Activated CD8-positive, alpha-beta memory T cell treated with anti-CD3 and anti-CD28 coated beads for 24 hours (primary cell): ENCODE measurements at places on chromosomes 5 and 9.

DNA sequence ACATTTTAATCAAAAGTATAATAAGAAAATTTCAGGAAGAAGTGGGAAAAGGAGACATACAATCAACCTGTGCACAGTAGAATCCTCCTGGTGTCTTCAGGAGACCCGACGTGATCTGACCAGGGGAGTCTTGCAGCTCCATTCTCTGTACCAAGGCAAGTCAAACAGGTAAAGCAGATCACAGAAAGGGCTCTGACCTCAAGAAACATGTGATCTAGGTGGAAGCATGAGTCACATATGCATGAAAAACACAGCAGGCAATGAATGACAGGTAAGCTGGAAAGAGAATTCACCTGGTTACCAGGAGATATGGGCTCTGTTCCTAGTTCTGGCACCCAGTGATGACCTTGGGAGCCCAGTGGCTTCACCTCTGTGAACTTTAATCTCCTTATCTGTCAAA, 19.4 kb upstream of the FABP6 start:
- DNase-seq = no peak

DNA sequence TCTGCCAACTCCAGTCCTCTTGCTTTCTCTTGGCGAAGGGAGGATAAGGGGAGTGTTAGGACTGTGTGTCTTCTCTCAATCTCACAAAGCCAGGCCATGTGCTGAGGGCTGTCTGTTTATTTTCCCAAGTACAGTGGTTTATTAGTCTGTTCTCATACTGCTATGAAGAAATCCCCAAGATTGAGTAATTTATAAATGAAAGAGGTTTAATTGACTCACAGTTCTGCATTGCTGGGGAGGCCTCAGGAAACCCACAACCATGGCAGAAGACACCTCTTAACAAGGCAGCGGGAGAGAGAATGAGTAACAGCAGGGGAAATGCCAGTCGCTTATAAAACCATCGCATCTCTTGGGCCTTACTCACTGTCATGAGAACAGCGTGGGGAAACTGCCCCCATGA, 36.2 kb upstream of the CKS2 start:
- no peak for DNase-seq

DNA sequence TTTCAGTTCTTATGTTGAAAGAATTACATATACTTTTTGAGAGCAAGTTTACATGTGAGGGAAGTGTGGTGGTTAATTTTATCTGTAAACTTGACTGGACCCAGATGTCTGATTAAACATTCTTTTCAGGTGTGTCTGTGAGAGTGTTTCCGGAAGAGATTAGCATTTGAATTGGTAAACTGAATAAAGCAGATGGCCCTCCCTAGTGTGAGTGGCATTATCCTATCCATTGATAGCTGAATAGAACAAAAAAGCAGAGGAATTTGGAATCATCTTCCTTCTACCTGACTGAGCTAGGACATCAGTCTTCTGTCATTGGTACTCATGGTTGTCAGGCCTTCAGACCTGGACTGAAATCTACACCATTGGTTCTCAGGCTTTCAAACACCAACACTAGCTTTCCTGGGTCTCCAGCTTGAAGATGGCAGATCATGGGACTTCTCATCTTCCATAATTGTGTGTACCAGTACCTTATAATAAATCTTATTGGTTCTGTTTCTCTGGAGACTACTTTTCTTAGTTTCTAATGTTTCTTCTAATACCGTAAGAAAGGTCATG, 36.6 kb downstream of the NREP start:
- DNase-seq = no peak

- DNase-seq = no peak
These were observed 6.8 kb upstream of the IFNA5 start for GRCh38 chr9:21311889-21312288.

DNA sequence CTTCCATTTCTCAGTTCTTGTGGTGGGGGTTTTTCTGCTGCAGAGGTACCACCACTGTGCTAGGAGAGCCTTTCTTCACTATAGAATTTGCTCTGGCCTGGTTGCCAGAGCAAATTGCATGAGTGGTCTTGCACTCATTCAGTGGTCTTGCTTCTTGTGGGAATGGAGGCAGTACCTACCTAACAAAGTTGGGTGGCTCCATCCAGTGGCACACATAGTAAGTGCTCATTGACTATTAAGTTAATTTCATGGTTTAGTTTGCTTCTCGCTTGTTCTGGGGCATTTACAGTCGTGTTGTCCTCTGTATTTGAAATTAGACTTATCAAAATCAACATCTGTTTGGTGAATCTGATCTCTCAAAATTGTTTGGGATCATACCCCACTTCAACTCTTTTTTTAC, 23.0 kb downstream of the SLC28A3 start:
- no peak for DNase-seq

- DNase-seq = no peak
These were observed 172.7 kb downstream of the CHSY3 start for GRCh38 chr5:130077007-130077406.

DNA sequence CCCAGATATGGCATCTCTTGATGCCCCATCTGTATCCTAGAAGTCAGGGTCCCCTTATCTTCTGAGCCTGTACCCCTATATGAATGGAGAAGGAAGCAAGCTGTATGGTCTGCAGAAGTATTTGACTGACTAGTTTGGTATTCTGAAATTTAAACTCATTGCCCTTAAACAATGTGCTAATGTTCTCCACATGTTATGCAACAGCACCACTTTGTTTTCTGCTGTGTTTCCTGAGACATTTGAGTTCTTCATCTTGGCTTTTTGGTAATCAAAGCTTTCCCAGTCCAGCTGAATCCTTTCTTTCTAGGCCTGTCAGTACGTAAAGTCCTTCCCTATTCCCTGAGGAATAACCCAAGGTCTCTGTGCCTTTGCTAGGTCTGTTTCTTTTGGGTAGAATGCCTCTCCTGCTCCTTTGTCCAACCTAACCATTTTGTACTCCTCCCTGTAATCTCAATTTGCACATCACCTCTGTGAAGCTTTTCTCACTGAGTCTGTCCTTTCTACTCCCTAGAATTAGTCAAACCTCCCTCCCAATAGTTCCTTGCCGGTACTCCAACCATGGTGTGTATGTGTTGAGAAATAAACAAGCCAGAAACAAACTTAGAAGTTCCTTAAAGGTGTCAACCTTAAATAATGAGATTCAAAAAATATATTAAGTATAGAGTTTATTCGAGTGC, 72.1 kb upstream of the HSPB3 start:
- no peak for DNase-seq

- no peak for DNase-seq
These were observed 260.1 kb upstream of the RGMB start for GRCh38 chr5:98513380-98513779.

DNA sequence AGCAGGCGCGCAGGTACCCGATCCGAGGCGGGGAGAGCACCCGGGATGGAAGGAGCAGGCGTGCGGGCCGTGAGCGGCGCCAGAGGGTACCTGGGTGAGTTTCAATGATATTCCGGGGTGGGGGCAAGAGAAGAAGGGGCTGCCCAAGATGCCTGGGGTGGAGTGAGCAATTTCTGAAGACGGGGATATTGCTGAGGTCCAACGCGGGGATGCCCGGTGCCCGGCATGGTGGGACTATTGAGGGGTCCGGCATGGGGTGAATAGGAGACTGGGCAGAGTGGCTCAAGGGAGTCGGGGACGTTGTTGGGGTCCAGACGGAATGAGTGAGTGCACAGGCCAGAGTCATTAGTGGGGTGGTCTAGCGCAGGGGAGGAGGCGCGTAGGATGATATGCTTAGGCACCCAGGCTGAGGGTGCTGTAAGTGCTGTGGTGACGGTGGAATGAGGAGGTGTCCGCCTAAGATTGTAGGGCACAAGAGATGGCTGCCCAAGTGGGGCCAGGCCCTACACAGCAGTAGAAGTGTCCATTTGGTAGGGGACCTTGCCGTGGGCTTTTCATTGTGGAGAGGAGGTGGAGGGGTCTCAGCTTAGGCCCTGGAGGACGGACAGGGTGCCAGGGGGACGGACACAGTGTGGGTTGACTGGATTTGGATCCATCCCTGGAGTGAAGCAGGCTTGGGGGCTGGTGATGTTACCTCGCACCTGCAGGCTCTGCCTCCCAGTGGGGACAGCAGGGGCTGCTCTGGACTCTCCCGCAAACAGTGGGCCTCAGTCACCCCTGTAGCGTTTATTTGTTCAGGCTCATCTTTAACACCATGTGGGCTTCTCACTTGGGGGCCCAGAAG, 719 bp downstream of the MIGA2 start:
- no peak for DNase-seq

DNA sequence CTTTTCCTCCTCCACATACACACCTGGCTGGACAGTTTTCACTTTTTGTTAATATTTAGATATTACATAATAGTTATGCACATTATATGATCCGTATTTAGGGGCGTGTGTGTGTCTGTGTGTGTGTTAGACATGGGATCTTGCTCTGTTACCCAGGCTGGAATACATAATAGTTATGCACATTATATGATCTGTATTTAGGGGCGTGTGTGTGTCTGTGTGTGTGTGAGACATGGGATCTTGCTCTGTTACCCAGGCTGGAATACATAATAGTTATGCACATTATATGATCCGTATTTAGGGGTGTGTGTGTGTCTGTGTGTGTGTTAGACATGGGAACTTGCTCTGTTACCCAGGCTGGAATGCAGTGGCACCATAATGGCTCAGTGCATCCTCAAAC, 199.0 kb upstream of the OTULINL start:
- no peak for DNase-seq

DNA sequence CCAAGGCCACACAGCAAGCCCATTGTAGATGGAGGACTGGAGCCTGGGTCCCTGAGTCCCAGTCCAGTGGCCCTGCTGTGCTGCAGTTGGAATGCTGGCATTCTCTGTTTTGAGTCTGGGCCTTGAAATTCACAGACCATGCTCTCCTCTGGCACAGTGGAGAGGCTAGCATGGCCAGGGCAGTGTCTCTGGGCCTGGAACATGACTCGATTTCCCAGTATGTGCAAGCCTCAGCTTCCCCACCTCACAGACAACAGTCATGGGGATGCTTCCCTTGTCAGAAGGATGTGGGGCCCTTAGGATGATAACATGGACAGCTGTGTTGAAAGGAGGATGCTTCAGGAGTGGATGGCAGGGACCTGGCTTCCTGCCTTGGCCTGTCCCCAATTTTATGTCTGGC, 91.2 kb downstream of the AMBP start:
- DNase-seq = no peak
